ENCODE measurements at places on chromosomes 2 and 18. TPM values are rescaled to one million over a fixed set of nuclear protein-coding genes. Genes with fewer than 3 reads are reported as not detected.

Gene LIMS4
- 1.0 TPM for total RNA-seq

Gene DRC1
- total RNA-seq: not detected

Gene GNLY
- not detected for total RNA-seq

Gene SIX2
- total RNA-seq: 14.4 TPM

Gene VSNL1
- 20.6 TPM for total RNA-seq

Gene PDE1A
- 6.2 TPM for total RNA-seq

Gene PRSS56
- total RNA-seq: 0.82 TPM

Gene EFHD1
- total RNA-seq: 4.9 TPM

Gene RESP18
- not detected for total RNA-seq

Gene TRAK2
- total RNA-seq: 44.0 TPM

Gene KCNE4
- 6.7 TPM for total RNA-seq

Gene TFPI
- 52.1 TPM for total RNA-seq

Gene TUBA4B
- not detected for total RNA-seq

Gene THOC1
- 69.0 TPM for total RNA-seq

Gene LYG2
- not detected for total RNA-seq

Gene RAD51AP2
- total RNA-seq: 0.10 TPM

Gene TIGD1
- total RNA-seq: 4.6 TPM

Gene BMP10
- not detected for total RNA-seq

Gene LRRTM1
- total RNA-seq: 0.62 TPM

Gene PRKAG3
- total RNA-seq: 19.7 TPM

Gene ASB18
- 3.5 TPM for total RNA-seq

Gene SATB2
- 23.1 TPM for total RNA-seq

Gene MOGAT1
- total RNA-seq: not detected

Gene SLC16A14
- 9.9 TPM for total RNA-seq

Gene HTRA2
- total RNA-seq: 30.2 TPM

Gene MOCOS
- total RNA-seq: 0.31 TPM

Gene GAL3ST2
- total RNA-seq: not detected

Gene CHRND
- total RNA-seq: 34.2 TPM

Gene ENOSF1
- 38.6 TPM for total RNA-seq

Gene PDCL3
- 20.9 TPM for total RNA-seq
